Kidney (tissue), 22 donors: ENCODE measurements at places on chromosomes 13 and 19. TPM values are rescaled to one million over a fixed set of nuclear protein-coding genes. Genes with fewer than 3 reads are reported as not detected.

DNA sequence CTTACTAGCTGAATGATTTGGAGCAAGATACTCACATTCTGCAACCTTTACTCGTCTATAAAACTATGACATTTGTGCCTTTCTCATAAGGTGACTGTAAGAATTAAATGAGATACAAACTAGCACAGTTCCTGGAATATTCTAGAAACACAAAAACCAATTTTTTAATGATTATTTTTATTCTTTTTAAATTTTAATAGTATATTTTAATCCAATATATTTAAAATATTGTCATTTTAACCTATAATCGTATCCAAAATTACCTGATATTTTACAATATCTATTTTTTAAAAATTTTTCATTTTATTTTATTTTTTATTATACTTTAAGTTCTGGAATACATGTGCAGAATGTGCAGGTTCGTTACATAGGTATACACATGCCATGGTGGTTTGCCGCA, 238.1 kb downstream of the OLFM4 start:
- no peak for DNase-seq

Gene KLF16
- polyA plus RNA-seq, result 10.4 TPM

Gene C19orf25
- 50.9 TPM for polyA plus RNA-seq

DNA sequence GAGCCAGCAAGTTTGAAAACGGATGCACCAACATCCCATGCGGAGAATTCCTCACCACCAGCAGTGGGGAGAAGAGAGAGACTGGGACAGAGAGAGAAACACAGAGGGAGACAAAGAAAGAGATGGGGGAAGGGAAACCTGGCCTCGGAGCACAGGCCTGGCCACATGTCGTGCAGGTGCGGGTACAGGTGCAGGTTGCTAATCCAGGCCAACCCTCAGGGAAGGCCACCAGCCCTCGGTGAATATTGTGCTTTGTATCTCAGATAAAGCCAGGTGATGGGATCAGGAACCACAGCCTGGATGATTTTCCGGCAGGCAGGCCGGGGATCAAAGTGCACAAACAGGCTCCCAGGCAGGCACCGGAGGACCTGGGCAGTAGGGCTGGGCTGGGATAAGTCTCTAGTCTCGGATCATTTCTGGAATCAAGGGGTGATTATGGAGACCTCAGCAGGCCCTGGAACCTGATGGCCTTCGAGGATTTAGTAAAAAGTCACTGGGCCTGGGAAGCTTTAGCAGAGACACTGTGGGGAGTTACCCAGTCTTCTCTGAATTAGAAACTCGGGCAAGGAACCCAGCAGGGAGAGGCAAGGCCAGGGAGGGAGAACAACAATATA, 3.7 kb downstream of the GAS6 start:
- DNase-seq, result peak; percentile 46

DNA sequence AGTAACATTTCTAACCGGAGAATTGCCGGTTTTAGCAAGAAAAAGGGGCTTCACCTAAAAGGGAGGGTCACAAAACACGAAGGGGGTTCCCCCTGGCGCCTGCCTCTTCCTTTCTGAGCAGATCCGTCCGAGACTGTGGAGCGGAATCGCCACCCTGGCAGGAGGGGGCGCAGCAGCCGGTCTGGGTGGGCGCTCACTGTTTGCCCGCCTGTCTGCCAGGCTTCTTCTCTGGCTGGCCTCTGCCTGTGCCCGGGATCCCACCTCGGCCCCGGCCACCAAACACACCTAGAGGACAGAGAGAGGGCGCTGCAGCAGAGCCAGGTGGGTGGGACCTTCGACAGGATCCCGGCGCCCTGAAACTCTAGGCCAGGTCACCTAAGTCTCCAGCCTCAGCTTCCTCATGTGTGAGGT, 15.6 kb downstream of the LSM4 start:
- DNase-seq, result no peak

GRCh38 chr13:104487006-104487405, 1420.8 kb upstream of the SLC10A2 start:
- DNase-seq, result peak; percentile 2

Gene PROZ
- 20.0 TPM for polyA plus RNA-seq

GRCh38 chr19:42850981-42851717, 28.4 kb downstream of the PSG1 start:
- DNase-seq, result no peak

- no peak for DNase-seq
These were observed at the start of gene CACNG7 for GRCh38 chr19:53908935-53909415. Gene CACNG7 (plus strand): TSS chr19:53909278. CDS start chr19:53912832, 3,554 bp downstream.

DNA sequence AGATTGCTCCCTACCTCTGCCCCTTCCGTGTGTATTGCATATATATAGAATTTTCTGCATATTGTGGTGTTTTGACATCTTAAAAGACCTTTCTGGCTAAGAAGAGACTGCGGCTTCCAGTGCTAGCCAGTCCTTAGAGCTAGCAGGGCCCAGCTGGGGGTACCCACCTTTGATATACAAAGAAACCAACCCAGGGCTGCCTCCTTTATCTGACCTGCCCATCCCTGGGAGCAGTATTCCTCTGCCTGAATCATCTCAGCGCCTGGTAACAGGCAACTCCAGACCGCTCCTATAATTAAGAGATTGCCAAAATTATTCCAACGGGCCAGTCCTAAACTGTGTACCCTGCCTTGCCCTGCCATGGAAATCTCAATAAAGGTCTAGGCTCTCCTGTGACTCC, 186.3 kb upstream of the RNF113B start:
- no peak for DNase-seq

DNA sequence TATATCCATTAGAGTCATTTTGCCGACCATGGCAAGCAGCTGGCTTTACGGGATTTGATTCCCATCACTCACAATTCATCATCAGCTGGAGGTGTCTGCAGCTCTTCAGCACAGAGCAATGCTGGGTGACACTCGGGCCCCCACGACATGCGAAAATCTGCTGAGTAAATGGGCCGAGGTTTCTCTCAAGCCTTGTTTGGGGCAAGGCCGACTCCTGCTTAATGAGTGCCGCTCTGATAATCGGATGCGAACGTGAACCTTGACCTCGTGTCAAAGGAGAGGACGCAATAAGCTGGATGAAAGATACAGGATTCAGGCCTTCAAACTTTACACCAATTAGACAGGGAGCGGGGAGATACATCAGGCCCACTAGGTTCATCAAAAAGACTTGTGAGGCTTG, 65.2 kb downstream of the GGACT start:
- DNase-seq, result no peak

- DNase-seq, result peak; percentile 85
These were observed 123.0 kb downstream of the KDM4B start for GRCh38 chr19:5091684-5092480.

DNA sequence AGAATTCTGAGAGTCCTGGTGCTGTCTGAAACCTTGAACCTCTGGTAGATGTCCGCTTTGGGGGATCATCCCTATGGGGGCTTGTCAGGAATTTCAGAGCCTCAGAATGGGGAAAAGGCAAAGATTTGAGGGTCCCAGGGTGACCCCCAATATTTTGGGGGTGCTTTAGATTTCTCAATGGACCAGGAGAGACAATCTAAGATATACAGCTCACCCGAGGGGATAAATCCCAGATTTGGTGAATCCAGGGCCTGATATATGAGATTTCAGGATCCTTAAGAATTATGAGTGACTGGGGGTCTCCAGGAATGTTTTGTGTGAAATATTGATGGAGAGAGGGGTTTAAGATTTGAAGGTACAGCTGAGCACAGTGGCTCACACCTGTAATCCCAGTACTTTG, 3.3 kb downstream of the CAPN12 start:
- peak; percentile 15 for DNase-seq

Gene TUBA3C
- polyA plus RNA-seq, result not detected

DNA sequence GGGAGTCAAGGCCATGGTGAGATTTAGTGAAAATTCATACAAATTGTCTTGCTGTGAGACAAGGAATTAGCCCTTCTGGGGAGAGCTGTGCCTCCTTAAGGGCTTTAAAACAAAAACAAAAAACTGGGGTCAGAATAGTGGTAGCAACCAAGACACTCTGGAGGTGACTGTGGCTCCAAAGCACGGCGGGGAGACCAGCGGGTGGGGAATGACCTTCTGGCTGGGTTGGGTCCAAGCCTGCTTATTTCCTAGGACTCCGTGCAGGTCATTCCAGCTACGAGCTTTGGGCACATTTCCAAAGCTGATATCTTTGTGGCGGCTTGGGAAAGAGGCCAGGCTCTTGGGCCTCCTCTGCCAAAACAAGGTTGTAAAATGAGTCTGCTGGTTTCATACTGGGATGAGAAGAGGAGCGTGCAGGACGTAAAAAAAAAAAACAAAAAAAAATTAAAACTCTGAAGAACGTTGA, 348.3 kb downstream of the UQCRFS1 start:
- no peak for DNase-seq

DNA sequence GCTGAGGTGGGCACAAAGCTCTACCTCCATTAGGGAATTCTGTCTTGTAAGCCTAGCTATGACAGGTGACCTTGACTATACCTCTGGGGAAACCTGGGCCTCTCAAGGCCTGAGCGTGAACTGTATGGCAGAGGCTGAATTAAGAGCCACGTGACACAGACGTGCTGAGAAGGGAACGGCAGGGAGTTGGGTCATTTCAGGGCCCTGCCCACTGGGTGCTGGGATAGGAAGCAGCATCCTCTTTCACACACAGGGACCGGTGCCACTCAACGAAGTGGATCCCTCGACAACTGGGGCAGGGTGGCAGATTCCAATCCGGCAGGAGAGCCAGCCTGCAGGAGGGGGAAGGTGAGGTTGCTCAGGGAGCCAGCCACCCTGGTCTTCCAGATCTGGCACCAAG, 9.2 kb downstream of the ASF1B start:
- DNase-seq, result no peak

Gene SLAIN1
- 6.0 TPM for polyA plus RNA-seq

Gene TMPRSS9
- not detected for polyA plus RNA-seq

GRCh38 chr13:96112936-96113335, 23.0 kb downstream of the HS6ST3 start:
- DNase-seq, result no peak

DNA sequence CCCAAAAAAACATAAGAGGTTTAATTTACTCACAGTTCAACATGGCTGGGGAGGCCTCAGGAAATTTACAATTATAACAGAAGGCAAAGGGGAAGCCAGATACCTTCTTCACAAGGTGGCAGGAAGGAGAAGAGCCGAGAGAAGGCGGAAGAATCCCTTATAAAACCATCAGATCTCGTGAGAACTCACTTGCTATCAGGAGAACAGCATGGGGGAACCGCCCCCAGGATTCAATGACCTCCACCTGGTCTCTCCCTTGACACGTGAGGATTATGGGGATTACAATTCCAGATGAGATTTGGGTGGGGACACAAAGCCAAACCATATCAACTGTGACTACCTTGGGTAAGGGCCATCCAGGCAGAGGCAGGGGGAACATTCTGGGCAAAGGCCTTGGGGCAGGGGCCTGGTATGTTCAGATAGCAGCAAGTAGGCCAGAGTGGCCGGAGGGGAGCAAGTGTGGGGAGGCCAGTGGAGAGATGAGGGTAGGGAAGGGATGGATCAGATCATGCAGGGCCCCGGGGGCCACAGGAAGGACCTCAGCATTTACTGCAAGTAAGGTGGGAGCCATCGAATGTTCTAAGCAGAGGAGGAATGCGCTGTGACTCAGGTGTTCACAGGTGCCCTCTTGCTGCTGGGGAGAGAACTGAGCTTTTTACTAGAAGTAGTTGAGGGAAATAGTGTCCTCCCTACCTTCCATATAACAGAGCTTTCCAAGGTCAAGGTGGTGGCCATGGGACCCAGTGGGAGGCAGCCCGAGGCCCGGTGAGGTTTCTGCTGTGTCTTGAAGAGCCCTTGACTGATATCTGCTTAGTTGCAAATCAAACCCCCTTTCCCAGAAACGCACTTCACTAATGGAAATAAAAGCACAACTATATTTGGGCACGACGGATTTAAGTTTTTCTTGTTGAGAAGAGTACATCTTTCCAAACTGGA, 18.0 kb downstream of the RAB3D start:
- no peak for DNase-seq

DNA sequence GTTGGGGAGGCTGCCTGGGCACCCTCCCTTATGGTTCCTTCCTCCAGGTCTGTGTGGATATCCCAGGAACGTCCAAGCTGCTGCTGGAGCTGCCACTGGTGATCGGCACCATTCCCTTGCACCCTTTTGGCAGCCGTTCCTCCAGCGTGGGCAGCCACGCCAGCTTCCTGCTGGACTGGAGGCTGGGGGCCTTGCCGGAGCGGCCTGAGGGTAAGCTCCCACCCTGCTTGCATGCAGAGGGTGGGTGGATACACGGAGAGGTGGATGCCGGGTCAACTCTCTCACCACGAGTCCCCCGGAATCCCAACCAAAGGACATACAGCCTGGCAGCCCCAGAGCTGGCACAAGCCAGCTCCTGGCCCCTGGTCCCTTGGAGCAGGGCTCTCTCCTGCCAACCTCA, 2.2 kb downstream of the ARRDC2 start:
- no peak for DNase-seq

GRCh38 chr13:109235901-109236300, 550.5 kb downstream of the IRS2 start:
- no peak for DNase-seq

DNA sequence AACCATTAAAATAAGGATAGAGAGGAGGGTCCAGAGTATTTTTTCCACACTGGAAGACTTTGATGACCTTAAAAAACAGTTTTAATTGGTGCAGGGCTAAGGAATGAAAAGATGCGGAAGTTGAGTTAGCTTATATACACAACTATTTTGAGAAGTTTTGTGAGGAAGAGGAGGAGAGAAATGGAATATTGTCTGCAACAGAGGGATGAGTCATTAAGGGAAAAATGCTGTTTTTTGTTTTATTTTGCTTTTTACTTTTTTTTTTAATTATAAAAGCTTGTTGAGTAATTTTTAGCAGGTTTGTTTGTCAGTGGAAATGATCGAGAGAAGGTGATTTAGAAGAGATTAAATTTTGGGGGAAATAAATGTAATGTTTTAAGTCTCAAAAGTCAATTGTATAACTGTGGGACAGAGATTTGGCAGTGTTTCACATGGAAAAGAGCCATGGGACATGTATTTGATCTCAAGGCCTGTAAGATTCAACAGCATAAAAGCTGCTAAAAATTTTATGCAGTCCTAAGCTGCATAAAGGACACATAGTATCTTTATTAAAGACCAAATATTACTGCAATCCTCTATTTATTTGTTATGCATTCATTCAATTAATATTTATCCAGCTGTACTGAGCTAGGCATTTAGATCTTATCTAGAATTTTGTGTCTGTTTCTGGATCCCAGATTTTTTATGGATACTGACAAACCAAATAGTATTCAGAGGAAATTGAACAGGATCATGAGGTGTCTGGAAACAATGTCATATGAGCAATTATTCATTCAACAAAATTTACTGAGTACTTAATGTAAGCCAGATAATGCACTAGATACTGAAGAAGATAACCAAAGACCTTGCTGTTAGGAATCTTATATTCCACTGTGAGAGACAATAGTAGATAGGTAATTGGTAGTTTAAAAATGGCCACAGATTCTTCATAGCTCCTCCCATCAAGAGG, 72.7 kb downstream of the DNAJC15 start:
- DNase-seq, result no peak

Gene ANO8
- polyA plus RNA-seq, result 3.0 TPM
